Activated naive CD8-positive, alpha-beta T cell treated with anti-CD3 and anti-CD28 coated beads for 36 hours (primary cell): ENCODE measurements at places on chromosomes 1 and 21. TPM values are rescaled to one million over a fixed set of nuclear protein-coding genes. Genes with fewer than 3 reads are reported as not detected.

SPATA46 gene
- total RNA-seq, result not detected

- H3K4me1 ChIP-seq, result peaks cover 3% of the 10 kb centered on the region
- H3K36me3 ChIP-seq, result peaks cover 4% of the 10 kb centered on the region
- H3K27ac ChIP-seq, result no peak overlapping the region
- DNase-seq, result no peak
Observed at GRCh38 chr1:230431527-230431926, 5.4 kb upstream of the PGBD5 start.

DNA sequence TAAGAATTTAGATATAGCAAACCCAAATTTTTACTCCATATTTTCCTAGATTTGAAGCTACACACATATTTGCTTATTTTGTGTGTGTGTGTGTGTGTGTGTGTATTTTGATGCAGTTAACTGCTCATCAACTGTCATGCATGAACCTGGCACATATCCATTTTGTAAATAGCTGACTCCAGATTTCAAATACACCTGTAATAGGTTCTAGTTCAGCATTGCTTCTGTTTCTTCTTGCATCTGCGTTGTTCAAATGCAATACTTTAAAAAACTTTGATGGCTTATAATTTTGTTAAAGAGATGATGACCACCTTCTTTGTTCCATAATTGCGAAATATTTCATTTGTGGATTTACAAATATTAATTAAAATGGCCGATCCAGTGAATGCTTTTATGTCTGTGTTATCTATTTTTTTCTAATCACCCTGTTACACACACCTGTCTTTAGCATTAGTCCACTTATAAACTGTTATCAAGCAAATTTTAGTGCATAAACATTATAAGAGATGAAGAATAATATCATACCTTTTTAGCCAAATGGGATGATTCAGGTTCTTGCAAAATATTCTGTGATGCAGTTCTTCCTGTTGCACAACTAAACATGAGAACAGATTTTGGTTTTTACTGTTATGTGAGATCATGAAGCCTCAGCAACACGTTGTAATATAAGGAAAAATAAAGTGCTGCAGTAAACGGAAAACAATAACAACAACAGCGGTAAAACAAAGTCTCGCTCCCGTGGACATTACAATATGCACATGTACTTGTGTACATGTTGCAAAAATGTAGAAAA, 12.7 kb upstream of the S100A11 start:
- H3K27me3 ChIP-seq, result peaks cover 11% of the 10 kb centered on the region
- H3K4me3 ChIP-seq, result no peak overlapping the region
- H3K27ac ChIP-seq, result no peak overlapping the region
- H3K4me1 ChIP-seq, result peaks cover 23% of the 10 kb centered on the region

TRNP1 gene
- 0.40 TPM for total RNA-seq
